Cortex of kidney (tissue), 1 donor: ENCODE measurements at places on chromosomes 2 and 18.

DNA sequence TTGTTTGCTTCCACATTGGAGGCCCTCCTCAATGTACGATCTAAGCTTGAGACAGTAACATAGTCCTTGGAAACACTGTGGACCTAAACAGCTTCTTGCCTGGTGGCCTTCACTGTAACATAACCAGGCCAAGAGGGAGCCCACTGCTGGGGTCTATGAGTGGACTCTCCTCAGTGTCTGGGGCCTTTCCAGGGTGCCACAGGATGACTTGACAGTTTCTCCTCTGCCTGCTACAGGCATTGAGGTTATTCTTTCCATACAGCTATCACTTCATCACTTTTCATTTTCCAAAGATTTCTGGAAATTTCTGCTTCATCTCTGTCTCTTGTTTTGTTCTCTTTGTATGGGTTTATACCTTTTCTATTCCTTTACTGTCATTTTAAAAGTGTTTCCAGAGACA, 11.3 kb downstream of the SCTR start:
- DNase-seq = no peak

DNA sequence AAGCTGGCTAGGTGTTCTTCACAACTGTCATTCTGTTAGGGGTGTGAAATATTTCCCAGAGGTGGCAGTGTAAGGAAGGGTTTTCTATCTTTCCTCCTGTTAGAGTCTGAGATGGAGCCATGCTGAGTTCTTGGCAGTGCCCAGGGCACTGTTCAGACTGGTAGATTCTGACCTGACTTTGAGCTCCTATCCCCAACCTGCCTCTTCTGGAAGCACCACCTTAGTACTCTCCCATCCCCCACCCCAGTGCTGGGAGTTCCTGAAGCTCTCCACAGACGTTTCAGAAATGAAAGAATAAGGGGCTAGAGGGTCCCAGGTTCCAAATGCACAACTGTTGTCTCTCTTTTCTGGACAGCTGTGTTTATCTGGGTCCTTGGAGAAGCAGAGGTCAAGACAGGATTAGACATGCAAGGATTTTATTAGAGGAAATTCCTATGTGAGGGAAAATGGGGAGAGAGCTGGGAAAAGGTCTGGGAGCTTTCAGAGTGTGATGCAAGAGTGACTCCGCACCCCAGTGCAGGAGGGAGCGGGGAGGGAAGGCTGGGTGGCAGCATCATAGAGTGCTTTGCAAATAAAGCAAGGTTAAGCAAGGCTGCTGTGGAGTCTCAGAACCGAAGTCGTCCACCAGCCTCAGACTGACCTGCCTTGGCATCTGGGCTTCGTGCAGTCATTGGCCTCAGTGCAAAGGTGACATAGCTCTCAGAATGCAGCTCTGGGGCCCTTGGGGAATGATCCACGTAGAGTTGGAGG, 75.5 kb downstream of the SLC4A3 start:
- DNase-seq = no peak

DNA sequence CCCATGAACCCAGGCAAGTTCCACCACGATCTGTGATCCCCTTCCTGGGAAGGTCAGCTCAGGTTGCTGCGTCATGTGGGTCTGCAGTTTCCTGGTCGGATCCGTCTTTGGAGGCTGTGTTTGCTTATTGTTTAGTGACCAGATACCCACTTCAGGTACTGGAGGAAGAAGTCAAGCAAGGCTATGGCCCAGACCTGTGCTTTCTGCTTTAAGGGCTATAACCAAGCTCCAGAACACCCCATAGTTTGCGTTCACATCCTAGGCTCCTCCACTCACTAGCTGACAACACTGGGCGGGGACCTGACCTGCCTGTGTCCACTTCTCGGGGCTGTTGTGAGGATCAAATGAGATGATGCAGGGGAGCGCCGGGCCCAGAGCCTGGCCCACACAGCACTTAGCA, 44.0 kb downstream of the MAL start:
- no peak for DNase-seq

GRCh38 chr2:134193006-134193405, 60.9 kb upstream of the MGAT5 start:
- no peak for DNase-seq

- DNase-seq = no peak
These were observed 12.4 kb downstream of the ATG4B start for GRCh38 chr2:241649927-241650326.

DNA sequence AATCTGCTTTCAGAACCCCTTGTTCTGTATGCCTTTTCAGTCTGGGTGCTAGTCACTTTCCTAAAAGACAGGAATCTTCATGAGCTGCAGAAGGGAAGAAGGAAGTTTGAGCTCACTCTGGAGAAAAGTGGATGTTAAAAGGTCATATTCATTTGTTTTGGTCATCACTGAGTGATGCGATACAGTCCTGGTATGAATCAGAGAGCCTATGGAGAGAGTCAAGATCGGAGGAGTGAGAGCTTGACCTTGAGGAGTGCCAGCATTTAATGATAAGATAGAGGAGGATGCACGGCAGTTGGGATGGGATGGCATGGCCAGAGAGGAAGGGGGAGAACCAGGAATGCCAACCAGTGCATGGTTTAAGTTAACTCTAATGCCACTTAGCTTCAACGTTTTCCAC, 19.6 kb downstream of the USP39 start:
- no peak for DNase-seq

DNA sequence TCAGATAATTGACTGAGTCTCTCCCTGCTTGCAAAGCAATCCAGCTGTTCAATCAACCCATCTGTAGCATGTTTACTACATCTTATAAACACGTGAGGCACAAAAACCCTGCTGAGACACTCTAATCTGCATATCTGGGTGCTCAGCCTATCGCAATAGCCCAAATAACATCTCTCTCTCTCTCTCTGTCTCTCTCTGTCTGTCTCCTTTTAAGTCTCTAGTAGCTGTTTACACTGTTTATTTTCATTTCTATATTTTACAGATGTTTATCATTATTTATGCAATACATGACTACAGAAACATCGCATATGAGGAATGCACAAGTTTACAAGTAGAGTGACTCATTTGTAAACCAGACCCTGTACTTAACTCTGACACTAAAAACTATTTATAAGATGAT, 422.1 kb upstream of the DSEL start:
- DNase-seq = no peak

DNA sequence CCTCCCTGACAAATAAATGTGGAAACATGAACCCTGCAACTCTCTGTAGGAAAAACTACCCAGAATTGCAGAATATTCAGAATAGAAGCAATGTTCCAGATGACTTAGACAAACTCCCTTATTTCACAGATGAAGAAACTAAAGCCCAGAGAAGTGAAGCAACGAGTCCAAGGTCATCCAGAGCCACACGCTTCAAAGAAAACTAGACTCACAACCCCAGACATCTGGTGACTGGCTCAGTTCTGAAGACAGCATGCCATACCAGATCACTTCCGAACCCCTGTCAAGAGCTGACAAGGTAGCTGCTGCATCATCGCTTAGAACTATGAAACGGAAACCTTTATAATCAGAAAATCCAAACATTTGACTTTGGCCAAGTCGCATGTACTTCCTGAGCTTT, 101.3 kb downstream of the PID1 start:
- DNase-seq = no peak

GRCh38 chr2:25131567-25132298, 36.6 kb downstream of the POMC start:
- no peak for DNase-seq

DNA sequence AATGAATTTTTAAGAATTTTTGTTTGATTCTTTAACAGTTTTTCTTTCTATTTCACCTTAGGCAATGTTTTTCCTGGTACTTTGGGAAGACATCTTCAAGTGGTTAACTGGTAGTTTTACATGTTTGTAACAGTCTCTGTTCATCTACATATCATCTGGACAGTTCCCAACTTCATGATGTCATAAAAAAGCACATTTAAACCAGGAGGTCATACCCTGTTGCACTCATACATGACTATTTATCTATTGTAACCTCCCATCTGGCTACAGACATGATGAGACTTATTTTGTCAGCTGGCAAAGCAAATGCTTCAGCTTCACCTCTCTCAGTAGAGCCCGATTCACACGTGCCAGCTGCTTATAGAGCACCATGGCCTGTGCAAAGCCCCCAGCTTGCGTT, 99.8 kb upstream of the YPEL5 start:
- no peak for DNase-seq

DNA sequence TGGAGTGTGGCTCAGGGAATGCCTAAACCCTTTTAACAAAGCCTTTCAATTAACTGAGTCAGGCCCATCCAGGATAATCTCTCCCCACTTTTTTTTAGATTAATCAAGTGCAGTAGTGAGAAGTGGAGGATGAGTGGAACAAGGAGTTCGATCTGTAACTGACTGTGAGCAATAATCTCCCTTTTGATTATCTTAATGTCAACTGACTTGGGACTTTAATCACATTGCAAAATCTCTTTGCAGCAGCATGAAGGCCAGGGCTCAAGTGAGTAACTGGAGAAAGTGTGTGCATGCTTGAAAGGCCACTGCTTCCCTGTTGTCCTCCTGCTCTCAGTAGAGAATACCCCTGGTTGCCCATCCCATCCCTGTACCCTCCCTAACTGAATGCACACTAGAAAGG, 32.1 kb upstream of the HS6ST1 start:
- no peak for DNase-seq

DNA sequence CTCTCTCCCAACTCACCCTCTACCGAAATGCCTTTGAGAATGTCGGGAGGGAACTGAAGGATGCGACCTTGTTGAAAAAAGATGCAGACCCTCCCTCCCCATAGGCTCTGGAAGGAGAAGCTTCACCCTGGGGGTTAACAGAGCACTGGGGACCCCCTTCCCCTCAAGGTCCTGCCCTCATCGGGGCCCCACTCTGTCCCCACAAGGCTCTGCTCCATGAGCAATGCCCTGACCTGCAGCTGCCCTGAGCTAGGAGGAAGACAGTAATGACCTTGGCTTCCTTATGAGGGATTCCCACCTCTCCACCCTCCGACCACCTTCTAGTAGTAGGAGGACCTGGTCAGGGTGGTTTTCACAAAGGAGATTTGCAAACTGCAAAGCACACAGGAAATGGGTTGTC, 44.4 kb upstream of the HPCAL1 start:
- no peak for DNase-seq
